Stimulated activated CD4-positive, alpha-beta T cell treated with anti-CD3 and anti-CD28 coated beads, Interleukin-4, amount 100 ng/mL, for 4 hours (primary cell): ENCODE measurements at places on chromosomes 1 and 21.

DNA sequence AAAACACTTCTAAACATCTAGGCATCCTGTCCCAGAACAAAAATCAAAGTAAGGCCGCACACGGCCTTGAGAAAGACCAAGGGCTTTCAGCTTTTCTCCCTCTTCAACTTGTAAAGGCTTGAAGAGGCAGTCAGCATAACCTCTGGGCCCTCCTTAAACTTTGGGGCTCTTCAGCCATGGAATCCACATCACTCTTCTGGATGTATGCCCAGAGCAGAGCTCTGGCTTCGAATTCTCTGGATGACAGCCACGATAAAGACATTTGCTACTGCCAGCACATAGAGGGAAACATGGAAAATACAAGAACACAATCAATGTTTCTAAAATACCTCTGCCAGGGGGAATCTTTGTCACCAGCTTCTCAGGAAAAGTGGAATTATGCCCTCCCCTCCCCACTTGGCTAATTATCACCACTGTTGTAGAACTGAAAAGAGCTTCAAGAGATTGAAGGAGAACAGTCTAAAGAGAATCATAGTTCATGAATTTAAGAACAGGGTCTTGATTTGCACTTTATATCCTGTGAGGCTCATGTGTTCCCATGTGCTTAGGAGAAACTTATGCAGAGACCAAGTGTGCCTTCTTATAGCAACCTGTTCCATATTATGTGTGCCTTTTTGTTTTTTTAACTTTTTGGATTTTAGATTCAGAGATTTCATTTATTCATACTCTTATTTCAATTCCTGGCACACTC, 39.0 kb upstream of the DPT start:
- DNase-seq, result no peak

- no peak for DNase-seq
Measured at GRCh38 chr21:42112238-42112637, 41.1 kb downstream of the UMODL1 start.

- DNase-seq, result no peak
Measured at GRCh38 chr1:180280617-180281016, 50.6 kb downstream of the LHX4 start.

GRCh38 chr1:212531267-212531666, 77.3 kb upstream of the ATF3 start:
- DNase-seq, result no peak

DNA sequence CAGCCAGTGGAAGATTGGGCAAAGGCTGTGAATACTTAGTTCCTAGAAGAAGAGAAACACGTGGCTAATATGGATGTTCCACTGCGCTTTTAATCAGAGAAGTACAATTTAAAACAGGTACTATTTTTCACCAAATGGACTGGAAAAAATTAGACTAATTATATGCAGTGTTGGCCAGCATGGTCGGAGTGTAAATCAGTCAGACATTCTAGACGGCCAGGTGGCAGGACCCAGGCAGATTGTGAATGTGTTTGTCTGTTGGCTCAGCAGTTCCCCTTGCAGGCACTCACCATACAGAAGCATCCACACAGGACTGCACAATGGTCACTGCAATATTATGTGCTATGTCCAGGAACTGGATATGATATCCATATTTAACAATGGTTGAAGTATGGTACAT, 23.9 kb upstream of the SLC25A34 start:
- DNase-seq, result no peak

DNA sequence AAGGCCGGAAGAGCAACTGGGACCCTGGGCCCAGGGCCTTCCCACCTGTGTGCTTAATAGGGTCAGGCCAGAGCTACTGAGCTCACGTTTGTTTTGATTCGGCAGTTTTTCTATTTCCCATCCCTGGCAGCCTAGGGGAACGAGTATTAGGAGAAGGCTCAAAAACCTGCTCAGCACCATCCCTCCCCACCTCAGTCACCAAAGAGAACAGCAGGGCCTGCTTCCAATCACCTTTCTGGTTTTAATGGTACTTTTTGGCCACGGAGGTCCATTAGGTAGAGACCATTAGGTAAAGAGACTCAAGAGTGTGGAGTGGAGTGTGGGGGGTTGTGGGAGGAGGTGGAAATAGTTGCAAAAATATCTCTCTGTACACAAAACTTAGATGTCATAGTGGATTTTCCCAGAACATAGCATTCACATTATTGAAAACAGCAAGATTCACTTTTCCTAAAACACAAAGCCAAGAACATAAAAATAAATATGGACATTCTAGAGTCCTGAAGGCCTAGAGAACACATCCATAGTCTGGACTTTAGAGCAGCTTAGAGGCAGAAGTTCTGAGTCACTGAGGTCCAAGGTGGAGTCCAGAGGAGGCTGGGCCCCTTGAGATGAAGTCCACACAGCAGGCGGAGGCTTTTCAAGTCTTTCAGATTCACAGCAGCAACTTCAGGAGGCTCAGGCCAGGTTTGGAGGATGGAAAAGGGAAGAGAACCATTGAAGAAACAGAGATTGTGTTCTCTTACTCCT, 19.5 kb downstream of the NUAK2 start:
- DNase-seq, result no peak

DNA sequence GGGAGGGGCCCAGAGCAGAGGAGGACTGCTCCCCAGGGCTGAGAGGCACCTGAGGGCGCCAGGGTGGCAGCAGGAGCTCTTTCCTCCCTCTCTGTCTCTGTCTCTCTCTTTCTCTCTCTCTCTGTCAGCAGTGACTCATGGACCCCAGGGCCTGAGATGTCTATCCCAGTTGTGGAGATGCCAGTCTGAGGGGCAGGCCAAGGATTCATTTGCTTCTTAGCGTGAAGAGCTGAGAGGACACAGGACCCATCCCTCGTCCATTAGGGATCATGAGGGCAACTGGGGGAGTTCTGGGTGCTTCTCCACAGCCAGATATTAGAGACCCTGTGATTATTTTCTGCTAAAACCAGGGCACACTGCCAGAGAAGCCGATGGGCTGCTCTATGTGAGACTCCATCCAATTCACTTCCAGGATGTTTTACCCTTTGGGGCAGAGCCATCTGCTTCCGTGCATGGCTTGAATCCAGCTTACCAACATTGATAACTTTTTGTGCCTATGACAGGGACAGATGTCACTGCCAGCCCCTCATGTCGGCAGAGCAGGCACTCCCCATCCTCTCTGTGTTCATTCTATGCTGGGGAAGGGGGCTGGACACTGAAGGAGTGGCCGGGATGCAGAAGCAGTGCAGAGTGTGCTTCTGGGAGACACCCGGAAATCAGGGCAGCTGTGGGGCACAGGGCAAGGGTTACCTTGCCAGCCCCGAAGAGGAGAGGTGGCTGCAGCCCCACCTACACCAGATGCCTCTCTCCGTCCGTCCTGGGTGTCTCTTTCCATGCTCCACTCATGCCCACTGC, 4.1 kb upstream of the PCBP3 start:
- DNase-seq, result no peak

- peak; percentile 69 for DNase-seq
Measured at GRCh38 chr1:221742555-221743415, 896 bp upstream of the DUSP10 start.
